Stimulated activated CD4-positive, alpha-beta T cell treated with anti-CD3 and anti-CD28 coated beads, TNF-alpha, amount 100 ng/mL, for 48 hours (primary cell): ENCODE measurements at places on chromosomes 16 and 17.

- no peak for DNase-seq
Observed at GRCh38 chr17:2695961-2696760, 15.4 kb downstream of the CLUH start.

DNA sequence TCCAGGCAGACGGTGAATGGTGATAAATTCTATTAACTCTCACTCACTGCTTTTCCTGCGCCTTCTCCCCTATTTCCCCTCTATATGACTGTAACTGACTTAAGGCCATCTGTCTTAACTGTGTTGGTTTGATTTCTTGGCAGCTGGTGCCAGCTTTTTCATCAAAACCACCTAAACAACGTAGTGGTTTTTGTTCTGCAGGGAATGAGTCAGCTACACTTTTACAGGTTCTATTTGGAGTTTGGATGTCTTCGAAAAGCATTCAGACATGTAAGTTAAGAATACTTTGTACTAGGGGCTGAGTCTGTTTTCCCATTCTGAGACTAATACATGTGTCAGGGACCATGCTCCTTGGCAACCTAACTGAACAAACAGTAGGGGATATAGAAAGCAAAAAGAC is 8.5 kb downstream of the REXO5 start:
- DNase-seq = no peak

DNA sequence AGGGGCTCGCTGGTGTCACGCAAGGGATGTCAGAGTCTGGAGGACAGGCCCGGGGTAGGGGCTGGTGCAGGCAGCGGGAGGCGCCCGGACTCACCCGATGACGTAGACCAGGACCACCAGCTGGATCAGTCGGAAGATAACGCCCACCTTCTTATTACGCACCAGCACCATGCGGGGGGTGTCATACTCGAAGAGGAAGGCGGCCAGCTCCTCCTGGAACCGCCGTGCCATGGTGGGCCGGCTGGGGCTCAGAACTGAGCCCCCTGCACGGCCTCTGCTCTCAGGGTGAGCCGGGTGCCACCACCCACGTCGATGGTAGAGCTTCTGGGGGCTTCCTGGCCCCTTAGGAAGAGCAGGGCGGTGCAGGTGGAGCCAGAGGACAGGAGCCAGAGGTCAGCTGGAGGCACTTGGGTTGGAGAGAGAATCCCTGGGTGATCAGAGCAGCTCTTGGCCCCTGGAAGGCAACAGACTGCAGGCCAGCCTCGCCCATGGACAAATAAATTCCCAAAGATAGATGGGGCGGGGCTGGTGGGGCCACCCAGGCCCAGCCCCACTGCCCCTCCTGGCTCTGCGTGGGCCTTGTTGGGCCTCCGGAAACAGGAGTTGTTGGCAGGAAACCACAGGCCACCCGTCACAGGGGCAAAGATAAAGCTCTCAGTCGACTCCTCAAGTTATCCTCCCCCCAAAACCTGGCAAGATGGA is at the start of gene P2RX1:
Gene P2RX1 (minus strand): TSS at position 471 of the 702 bp plus-strand sequence. CDS start 240 bp downstream, at position 231.
- no peak for DNase-seq

- no peak for DNase-seq
Observed at GRCh38 chr17:21508211-21508610, 132.1 kb downstream of the KCNJ12 start.

DNA sequence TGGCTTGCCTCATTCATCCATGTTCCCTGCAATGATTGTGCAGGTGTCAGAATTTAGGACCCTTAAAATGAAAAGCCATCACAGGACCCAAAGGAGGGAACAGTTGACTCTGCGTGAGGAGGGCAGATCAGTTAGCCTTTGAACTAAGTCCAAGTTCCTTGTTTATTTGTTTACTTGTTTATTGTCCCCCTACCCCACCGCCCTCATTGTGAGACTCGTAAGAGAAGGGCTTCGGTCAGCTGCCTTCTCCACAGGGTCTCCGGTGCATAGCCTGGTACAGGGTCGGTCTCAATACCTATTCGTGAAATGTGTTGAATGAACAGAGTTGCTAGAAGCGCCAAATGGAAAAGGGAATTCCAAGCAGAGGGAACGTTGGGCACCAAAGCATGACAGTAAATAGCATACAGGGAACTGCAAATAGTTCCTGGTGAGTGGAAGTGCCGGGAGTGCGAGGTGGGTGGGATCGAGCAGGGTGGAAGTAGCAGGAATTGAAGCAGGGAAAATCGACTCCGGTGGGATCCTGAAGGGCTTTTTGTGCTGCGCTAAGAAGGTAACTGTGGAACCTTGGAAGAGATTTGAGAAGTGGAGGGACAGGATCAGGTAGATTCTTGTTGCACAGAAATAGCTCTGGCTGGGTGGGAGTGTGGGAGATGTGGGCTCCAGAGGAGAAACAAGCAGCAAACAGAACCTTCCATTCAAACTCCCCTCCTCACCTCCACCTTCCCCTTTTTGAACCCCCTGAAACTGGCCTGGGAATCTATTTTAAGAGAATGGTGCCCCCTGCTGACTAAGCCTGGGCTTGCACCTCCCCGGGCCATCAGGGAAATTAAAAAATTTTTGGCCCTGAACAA is 12.7 kb downstream of the SLC35B1 start:
- peak; percentile 49 for DNase-seq

- no peak for DNase-seq
Observed at GRCh38 chr17:74217037-74217730, 3.8 kb downstream of the TTYH2 start.

GRCh38 chr16:11101695-11102522 is 154.1 kb downstream of the SOCS1 start:
- no peak for DNase-seq
